ENCODE measurements at places on chromosomes 16 and 17.

GRCh38 chr17:76173474-76173873 lies 32.4 kb upstream of the FOXJ1 start:
- DNase-seq = no peak

- no peak for DNase-seq
These were observed 210.3 kb downstream of the SNX29 start for GRCh38 chr16:12186774-12187335.

GRCh38 chr17:37512442-37513068 lies 22.9 kb downstream of the DUSP14 start:
- DNase-seq = no peak

- no peak for DNase-seq
These were observed 500 bp downstream of the COX6A2 start for GRCh38 chr16:31427441-31428278.

DNA sequence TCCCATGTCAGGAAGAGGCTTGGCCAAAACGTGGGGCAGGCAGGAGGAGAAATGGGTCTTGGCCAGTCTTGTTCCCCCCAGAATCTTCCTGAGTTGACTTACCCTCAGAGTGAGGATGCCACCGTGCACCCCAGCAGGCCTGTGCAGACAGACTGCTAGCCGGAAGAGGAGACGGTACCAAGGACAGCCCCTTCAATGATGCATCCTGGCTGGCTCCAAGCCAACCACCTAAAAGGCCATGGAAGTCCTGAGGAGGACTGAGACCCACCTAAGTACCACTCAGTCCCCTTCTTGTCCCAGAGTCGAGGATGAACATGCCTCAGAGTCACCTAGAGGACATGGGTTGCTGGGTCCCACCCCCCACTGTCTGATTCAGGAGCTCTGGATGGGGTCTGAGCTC lies 46.7 kb upstream of the RCVRN start:
- no peak for DNase-seq

DNA sequence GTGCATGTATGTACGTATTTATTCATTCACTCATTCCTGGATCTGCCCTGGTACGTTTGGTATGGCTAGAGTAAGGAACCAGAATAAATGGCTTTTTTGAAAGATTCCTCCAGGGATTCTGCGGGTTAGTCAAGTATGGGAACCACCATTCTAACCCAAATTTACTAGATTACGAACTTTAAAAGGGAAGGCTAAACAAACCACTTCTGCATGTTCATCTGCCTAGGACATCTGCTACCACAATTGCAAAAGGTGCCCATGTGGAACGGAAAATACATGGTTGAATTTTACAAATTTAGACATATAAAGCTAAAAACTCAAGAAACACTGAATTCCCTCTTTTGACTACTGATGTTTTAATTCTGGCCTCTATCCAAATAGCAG lies 22.1 kb downstream of the CYTH1 start:
- no peak for DNase-seq

DNA sequence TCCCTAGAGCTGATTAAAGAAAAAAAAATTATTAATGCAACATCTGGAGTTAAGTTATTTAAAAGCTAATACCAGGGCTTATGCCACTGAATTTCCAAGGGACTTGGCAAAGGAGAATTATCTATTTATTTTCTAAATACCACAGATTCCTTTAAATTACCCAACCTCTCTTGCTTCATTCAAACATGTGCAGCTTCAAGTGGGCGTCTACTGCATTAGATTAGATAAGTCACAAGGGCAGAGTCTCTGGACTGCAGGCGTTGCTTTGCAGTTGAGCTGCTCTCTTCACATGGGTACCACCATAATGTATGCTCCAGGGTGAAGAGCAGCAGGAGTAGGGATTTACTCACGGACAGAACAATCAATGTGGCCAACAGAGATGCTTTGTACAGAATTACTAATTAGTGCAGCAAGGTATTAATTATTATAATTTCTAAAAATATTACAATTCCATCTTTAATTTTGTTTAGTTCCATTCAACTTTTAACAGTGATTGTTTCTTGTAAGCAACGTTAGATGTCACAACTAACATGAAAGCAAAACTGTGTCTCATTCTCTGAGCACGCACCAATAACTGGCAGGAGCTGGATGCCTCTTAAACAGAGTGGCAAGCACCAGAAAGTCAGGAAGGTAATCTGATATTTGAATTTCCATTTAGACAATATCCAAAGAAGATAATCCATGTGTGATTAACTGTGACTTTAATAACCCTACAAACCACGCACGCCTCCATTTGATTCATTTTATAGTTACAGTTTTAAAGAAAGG lies 214.2 kb downstream of the STX8 start:
- DNase-seq = no peak

- DNase-seq = peak; percentile 48
These were observed 1.9 kb downstream of the CCR10 start for GRCh38 chr17:42679492-42680330.

DNA sequence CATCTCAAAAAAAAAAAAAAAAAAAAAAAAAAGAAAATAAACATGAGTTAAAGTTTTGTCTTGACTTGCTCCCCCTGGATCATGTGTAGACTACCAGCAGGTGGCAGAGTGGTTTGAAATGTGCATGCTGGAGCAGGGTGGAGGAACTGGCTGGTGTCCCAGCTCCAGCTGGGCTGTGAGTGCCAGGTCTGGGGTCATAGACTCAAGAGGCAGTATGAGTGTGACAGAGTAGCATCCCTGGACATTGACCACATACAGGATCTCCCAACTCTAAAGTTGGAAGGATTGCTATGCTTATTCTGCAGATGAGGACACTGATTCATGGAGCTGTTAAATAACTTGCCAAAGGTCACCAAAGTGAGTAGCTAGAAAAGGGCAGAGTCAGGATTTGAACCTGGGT lies 198.0 kb upstream of the MPHOSPH6 start:
- no peak for DNase-seq

GRCh38 chr16:27951489-27952120 lies 111.9 kb downstream of the GSG1L start:
- no peak for DNase-seq

- DNase-seq = no peak
These were observed 332.1 kb downstream of the C16orf95 start for GRCh38 chr16:86984991-86985647.

- no peak for DNase-seq
These were observed 3.3 kb downstream of the MAP2K6 start for GRCh38 chr17:69417545-69418483.

GRCh38 chr16:30187971-30188561 lies 4.7 kb downstream of the CORO1A start:
- no peak for DNase-seq

DNA sequence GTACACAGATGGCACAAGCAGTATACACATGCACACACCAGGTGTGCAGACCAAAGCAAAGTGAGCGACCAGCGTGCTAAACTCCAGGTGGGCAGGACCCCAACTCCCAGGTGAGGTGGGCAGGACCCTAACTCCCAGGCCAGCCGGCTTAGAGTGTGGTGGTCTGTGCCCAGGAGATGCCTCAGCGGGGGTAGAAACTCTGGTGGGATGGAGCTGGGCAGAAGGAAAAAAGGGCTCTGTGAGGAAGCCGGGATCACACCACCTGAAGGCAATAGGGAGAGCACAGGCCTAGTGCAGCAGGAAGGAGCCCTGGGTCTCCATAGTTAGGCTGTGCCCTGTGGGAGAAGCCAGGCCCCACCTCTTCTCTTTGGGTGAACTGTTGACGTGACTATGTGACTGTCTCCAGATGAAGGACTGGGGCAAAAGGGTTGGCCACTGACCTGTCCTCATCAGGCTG lies 1.6 kb upstream of the FOXJ1 start:
- DNase-seq = no peak

GRCh38 chr16:48164907-48165715 lies 9.3 kb upstream of the ABCC12 start:
- peak; percentile 8 for DNase-seq

DNA sequence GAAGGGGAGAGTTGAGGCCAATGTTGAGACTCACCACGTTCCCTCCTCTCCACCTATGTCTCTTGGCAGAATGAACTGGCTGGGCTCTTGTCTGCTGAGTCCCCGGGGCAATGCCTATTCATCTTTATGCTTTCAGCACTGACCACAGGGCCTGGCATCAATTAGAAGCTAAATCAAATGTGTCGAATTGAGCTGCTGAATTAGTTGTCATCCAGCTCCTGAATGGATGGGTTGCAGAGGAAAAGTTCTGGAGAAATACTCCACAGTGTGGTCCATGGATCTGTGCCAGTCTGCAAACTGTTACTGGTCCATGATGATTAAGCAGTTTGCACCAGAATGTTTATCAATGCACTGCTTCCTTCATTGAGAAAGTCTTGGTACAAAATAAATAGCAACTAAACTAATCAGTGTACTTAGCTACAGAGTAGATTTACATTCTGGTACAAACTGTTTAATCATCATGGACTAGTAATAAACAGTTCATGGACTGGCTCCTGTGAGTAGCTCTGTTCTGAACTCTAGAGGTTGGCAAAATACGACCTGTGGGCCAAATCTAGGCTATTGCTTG lies 4.6 kb downstream of the CNGB1 start:
- DNase-seq = no peak

DNA sequence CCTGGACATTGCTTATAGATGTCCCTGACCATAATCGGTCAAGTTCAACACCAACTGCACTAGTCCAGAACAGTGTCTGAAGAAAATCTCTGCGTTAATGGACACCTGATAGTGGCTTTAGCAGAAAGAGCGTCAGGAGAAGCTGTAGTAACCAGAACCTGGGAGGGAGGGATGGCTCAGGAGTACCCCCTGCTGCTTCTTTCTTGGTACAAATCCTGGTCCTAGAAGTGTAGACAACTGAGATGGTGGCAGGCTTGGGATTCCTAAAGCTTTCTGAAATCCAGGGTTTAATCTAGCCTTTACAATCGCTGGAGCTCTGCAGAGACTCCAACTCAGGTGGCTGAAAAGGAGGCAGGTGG lies 5.4 kb downstream of the MAP3K14 start:
- DNase-seq = no peak

All from NCI-H2029 (cell line).